ENCODE measurements at places on chromosomes 4 and X. TPM values are rescaled to one million over a fixed set of nuclear protein-coding genes. Genes with fewer than 3 reads are reported as not detected.
A peak's percentile ranks its signal among the peaks of the same experiment; 100 is the strongest.

DNA sequence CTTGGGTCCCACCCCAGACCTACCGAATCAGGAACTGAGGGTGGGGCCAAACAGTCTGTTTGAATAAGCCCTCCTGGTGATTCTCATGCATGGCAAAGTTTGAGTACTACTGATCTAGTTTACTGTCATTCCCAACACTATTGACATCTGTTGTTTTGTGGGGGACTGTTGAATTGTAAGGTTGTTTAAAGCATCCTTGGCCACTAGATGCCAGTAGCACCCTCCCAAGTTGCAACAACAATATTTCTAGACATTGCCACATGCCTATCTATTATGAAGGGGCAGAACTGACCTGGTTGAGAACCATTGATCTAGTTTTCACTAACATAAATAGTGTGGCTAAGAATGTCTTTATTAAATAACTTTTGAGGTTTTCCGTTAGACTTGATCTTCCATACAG is 15.1 kb downstream of the TAF9B start:
- no peak for DNase-seq

- no peak for DNase-seq
These were observed 545.7 kb upstream of the PABPC4L start for GRCh38 chr4:134747108-134747805.

DNA sequence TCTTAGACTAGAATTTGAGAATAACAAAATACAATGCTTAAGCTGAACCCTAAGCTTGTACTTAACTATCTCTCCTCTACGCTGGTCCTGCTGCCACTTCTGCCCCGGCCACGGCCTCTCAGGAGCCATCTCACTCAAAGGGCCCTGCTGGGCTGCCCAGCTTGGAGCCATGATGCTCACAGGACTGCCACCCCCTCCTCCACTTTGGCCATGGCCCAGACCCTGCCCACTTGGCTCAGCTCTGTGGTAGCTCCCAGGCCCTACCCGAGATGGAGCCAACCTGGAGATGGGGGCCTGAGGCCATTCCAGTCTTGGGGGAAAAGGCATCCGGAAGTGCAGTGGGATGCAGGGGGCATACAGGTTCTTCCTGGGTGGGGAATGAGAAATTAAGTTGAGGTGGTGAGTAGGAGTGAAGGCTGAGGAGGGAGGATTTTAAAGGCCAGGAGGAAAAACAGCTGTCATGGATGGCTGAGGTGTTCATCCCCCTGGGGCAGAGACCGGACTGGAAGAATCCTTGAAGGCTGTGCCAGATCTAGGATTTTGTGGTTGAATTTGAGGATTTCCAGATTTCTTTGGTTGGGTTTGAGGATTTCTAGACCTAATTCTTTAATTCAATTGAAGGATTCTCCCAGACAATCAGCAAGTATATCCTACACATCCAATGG is 824 bp downstream of the SASH3 start:
- DNase-seq, result no peak

The TAF7L gene
- total RNA-seq, result not detected

DNA sequence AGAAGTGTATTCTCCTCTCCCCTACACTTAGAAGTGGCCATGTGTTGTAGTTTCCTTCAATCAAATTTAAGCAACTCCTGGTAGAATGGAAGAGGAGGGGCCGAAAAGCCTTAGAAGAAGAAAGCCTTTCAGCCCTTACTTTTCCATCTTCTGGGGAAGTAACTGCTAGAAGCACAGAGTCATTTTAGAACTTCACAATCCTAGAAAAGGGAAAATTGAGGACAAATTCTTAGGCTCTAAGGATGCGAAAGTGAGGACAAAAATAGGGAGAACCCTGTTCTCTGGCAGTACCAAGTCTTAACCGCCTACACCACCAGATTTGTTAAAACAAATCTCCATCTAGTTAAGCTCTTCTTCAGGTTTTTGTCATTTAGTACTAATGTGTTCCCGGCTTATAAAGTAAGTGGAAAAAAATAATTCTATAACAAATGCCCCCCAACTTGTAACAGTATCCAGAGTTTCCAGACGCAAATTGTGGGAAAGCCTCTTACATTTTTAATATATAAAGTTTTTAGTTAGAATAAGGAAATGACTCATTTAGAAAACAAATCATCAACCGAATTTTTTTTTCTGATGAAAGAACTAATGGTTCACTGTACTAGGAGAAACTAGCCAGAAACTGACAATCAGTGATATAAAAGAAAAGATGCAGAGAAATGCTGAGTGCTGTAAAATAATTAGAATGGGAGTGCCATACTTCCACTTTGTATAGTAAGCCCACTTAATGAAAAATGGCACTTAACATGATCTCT is 76.0 kb downstream of the ARAP2 start:
- DNase-seq, result no peak

DNA sequence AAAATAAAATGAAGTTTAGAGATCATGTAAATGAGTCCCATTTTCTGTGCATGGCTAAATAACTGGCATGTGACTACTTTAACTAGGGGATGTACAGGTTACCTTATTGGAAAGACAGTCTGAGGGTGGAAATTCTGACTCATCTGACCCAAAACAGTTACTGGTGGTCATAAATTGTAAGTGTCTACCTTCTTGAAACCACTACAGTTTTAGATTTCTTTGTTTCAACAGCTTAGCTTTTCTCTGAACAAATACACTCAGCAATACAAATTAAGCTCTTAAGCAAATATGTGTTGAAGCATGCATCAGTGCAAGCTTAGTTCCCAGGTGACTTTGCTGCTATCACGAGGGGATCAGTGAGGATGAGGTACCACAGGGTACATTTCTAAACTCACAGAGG is 60.7 kb upstream of the PGM2 start:
- DNase-seq, result no peak

DNA sequence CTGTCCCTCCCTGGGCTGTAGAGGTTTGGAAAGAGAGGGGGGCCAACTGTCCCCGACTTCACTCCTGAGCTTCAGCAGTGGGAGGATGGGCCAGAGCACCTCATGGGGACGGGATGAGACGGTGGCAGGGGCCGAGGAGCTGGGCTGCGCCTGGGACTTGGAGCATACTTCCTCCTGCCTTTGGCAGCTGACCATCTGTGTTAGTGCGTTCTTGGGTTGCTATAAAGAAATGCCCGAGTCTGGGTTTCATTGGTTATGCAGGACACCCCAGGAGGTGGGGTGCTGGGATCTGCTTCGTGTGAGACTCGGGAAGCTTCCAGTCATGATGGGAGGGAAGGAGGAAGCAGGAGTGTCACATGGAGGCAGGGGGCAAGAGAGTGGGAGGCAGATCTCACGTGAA is 7.4 kb downstream of the PSAPL1 start:
- DNase-seq, result no peak

GRCh38 chr4:66853845-66854244 is 691.5 kb downstream of the CENPC start:
- DNase-seq, result no peak

The GYG2 gene
- 4.6 TPM for total RNA-seq

GRCh38 chr4:182235021-182235795 is 8.0 kb upstream of the TENM3 start:
- no peak for DNase-seq

DNA sequence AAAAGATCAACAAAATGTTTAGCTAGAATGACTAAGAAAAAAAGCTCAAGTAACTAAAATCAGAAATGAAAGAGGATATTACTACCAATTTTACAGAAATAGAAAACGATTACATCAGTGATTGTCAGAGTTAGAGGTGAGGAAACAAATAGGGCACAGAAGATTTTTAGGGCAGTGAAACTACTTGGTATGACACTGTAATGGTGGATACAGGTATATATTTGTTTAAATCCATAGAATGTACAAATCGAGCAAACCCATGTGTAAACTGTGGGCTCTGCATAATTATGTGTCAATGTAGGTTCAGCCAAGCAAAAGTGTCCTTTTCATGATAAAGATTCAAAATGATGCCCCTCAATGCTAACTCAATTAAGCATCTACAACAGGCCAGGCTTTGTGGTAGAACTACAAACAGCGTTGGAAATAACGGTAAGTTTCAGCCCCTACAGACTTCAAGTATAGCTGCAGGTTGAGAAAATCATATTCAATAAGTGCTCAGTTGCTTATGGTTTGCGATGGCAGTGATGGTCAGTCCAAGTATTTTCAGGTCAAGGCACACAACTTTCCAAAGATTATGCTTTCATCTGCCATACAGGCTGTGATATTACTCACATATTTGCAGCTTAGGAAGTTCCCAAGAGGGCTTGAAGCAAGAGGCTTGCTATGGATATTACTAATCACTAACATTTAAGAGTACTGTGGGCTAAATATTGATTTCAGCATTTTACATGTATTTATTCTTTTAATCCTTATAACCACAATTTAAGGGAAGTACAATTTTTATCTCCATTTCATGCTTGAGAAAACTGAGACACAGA is 158.6 kb downstream of the TET2 start:
- DNase-seq, result no peak

DNA sequence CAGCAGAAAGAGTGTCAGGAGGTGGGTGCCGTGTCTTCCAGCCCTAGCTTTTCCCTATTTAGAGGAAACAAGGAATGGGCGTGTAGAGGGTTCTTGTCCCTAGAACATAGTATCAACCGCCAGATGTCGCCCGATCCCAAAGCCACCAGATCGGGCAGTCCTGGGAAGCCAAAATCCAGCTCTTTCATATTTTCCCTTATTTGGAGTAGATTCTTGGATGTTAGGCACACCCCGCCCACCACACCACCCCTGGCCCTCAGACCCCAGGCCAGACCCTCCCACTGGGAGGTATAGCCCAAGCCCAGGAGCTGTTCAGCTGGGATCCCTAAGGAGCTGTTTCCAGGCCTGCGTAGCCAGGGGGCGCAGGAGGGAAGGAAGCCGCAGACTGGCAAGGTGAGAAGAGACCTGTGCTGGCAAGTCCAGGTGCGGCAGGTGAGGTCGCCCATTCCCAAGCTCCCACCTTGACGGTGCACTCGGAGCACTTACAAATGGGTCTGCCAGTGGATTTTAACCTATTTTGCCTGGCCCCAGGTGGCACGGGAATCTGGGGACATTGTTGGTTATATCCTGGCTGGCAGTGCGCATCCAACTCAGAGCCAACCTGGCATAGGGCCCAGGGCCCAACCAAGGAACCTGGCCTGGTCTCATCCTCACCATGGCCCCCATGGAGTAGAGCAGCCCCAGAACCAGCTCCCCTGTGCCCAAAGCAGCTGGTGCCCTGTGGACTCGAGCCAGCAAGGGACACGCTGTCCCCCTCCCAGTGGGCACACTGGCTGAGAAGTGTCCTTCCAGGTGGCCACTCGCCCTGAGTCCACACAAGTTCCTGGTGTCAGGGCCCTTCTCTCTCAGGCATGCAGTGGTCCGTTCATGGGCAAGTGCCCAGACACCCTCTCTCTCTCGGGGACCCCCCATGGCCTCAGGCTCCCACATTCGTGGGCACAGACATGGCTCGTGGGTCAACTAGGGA is 811 bp downstream of the FLNA start:
- peak; percentile 70 for DNase-seq

DNA sequence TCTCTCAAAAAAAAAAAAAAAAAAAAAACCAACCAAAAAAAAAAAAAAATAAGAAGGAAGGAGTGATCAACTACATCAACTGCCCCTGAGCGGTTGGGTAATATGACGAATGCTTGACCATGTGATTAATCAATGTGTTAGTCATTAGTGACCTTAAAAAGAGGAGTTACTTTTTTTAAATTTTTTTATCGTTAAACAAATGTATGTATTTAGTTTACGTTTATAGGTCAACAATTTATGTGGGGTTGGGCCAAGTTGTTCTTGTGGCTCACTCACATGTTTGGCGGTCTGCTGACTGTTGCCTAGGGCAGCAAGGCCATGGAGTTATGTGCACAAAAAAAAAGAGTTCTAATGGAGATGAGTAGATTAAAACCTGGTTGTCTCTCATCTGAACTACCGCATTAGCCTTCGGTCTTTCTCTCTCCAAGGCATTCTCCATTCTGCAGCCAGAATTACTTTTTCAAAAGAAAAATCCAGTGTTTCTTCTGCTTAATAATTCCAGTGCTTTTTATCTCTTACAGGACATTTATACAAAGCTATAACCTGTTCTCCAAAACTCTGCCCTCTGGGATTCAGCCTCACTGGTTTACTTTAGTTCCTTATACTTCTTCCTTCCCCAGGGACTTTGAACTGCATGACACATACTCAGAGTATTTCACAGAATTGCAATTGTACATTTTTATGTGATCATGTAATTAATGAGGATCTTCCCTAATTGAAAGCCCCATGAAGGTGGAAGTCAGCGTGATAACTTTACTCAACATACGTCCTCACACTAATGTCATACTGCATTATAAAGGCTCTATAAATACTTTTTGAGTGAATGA is 505.5 kb downstream of the ANKRD50 start:
- no peak for DNase-seq

The MGARP gene
- 0.73 TPM for total RNA-seq

GRCh38 chr4:36414248-36414647 is 132.8 kb downstream of the DTHD1 start:
- no peak for DNase-seq

DNA sequence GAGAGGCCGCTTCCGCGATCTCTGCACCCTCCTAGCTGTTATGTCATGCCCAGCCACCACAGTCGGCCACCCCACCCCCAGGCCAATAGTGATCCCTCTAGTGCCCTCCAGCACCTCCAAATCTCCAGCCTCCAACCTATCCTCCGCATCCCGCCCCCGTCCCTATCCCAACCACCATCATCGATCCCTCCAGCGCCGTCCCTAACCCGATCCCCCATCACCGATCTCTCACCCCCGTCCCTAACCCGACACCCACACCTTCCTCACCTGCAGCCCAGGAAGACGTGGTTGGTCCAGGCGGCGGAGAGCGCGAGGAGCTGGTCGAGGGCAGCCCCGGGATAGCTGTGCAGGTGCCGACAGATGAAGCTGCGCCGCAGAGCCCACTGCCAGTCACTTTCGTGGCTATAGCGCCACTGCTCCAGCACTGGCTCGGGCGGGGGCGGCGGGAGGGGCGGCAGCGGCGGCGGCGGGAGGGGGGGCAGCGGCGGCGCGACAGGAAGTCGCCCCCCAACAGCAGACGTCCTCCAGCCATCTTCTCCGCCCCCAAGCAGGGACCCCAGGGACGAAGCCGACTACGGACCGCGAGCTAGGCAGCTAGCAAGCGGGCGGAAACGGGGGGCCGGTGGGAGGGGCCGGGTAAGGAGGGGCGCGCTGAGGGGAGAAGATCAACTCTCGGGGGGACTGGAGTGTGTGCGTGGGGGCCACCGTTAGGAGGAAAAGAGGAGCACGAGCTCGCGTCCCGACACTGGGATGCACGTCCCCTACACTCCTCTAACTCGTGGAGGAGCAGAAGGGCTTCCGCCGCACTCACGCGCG is 552 bp downstream of the NKRF start:
- DNase-seq, result peak; percentile 20

DNA sequence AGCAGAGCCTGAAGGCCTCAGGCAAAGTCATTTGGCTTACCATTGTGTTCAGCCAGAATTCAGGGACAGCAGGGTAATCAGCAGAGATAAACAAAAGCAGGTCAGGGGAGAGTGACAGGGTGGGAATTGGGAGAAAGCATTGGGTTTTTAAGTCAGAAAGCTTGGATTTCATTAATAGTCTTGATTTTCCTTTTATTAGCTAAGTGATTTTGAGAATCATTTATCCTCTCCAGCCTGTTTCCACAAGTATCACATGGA is 410.1 kb downstream of the HNRNPD start:
- no peak for DNase-seq

- no peak for DNase-seq
These were observed 214.5 kb downstream of the KCNIP4 start for GRCh38 chr4:21733894-21734630.

The TASL gene
- total RNA-seq, result not detected

The VSIG4 gene
- 31.5 TPM for total RNA-seq

The CENPVL3 gene
- not detected for total RNA-seq

The DAPP1 gene
- 1.1 TPM for total RNA-seq

The TCEAL1 gene
- 94.0 TPM for total RNA-seq

GRCh38 chr4:90545380-90545779 is 418.2 kb downstream of the CCSER1 start:
- DNase-seq, result no peak

The AIFM1 gene
- total RNA-seq, result 32.2 TPM

GRCh38 chr4:34720571-34720970 is 1523.7 kb downstream of the ARAP2 start:
- no peak for DNase-seq

All from prostate gland (tissue), 2 donors.